Activated gamma-delta T cell treated with Interleukin-2 at 50 U/mL for 16 hours (primary cell): ENCODE measurements at places on chromosomes 1 and 21.

- no peak for DNase-seq
Observed at GRCh38 chr1:150619576-150620509, 9.6 kb downstream of the ENSA start.

GRCh38 chr1:158035976-158036583, 42.6 kb downstream of the KIRREL1 start:
- DNase-seq = no peak

DNA sequence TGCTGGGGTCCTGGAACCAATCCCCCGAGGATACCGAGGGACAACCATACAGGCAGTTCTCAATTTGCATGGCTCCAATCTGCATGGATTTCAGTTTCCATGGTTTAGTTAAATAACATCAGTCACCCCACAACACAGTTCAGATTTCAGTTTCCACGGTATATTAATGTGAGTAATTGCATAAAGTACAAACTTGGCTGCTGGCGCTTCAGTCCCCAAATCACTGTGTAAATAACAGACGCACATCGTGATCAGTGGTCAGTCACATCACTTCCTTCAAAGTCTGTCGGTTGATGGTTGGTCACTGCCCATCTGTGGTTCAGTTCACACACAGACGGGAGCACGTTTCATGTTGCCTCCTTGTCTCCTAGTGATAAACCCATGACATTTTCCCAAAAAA, 66.4 kb upstream of the LPGAT1 start:
- DNase-seq = no peak

DNA sequence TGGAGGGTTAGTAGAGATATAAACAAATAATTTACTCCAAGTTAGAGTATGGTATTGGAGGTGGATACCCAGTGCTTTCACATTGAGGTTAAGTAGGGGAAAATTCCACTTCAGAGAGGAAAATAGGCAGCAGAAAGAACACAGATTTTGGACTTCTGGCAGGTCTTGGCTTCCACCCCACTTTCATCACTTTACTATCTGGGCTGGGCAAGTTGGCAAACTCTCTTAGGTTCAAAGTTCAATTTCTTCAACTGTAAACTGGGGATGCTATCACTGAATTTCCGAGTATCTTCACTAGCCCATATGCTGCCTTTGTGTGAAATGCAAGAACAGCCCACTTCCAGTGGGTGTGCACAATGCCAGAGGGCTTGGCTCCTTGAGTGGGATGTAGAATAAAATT, 214.9 kb downstream of the GABPA start:
- DNase-seq = no peak

- no peak for DNase-seq
Observed at GRCh38 chr1:94909486-94909885, 17.4 kb downstream of the CNN3 start.

- DNase-seq = no peak
Observed at GRCh38 chr1:186819126-186819525, 9.6 kb upstream of the PLA2G4A start.

DNA sequence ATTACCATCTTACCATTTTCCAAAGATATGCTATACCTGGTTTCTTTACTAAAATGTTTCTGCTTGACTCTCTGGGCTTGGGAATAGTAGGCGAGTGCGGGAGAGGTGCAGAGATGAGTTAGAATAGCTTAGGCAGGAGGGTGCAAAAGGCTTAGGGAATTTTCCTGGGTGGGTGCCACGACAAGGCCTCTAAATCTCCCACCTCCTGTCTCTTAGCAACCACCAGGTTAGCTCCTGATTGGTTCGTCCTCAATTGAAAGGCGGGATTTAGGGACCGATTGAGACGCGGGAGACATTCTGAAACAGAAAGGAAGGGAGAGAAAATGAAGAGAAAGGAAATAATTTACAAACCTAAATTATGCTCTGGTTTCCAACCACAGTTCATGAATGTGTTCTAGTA, 3.1 kb downstream of the ACKR1 start:
- DNase-seq = no peak

DNA sequence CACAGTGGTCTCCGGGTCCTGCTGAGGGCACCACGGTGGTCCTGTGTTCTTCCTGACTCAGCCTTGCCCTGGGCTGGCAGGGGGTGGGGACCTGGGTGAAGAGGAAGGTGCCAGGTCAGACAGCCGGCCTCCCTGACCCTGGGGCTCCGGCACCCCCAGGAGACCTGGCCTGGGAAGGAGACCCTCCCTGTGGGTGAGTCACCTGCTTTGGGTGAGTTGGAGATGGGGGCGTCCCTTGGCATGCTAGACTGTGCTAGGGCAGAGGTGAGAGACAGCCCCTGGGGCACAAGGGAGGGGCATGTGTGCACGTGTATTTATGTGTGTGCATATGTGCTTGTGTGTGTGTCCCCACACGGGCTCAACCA, 23.4 kb downstream of the SPSB1 start:
- DNase-seq = no peak

GRCh38 chr21:42102076-42102475, 31.0 kb downstream of the UMODL1 start:
- DNase-seq = no peak

- DNase-seq = no peak
Observed at GRCh38 chr21:46459356-46460112, 843 bp downstream of the DIP2A start.
